Nucleus accumbens (tissue), 56 donors: ENCODE measurements at places on chromosomes 16 and 17.

GRCh38 chr17:41705271-41705991, 6.7 kb upstream of the GAST start:
- DNase-seq, result no peak

- DNase-seq, result no peak
These were observed 28.9 kb downstream of the WIPF2 start for GRCh38 chr17:40247926-40248495.

GRCh38 chr16:12903407-12904328, 2.3 kb downstream of the SHISA9 start:
- no peak for DNase-seq

GRCh38 chr16:9099131-9099625, 7.7 kb downstream of the HAPSTR1 start:
- DNase-seq, result no peak

- DNase-seq, result no peak
These were observed 7.9 kb downstream of the SENP3 start for GRCh38 chr17:7569571-7569970.

DNA sequence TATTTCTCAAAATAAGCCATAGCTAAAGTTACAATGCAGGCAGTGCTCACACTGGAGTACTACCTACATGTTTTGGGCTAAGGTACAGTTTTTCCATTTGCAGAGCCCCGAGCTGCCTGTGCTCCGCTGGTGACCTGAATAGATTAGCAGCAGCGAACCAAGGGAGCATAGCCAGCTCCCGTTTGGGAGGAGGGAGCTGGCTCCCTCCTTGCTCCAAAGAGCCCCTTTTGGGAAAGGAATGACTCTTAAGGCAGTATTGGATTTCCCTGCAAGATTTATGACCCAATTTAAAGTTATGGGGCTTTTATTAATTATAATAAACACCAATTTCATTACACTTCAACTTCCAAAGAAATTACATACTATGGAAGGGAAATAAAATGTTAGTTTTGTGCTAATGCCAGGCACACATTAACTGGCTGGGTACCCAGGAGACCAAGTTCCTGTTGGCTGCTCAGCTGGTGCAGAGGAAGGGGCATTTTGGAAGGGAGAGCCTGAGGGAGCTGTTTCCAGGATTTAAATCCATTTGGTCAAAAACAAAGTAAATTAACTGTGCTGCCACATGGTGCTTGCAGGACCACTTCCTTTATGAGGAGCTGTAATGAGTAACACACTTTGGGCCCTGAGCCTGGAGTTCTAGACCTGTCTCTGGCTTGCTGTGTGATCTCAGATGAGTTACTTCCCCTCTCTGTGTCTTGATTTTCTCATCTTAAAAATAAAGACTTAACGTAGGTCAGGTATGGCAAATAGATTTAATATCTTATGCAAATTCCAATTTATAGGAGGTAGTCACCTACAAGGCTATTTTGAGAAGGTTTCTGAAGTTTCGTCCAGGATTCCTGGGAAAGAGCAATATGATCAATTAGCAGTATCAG, 362.1 kb upstream of the CCL2 start:
- no peak for DNase-seq

- no peak for DNase-seq
These were observed 40.9 kb upstream of the KCNJ16 start for GRCh38 chr17:70034158-70034557.

- DNase-seq, result no peak
These were observed 173.5 kb downstream of the C16orf95 start for GRCh38 chr16:87143661-87144121.

GRCh38 chr16:22077700-22078313, 14.5 kb upstream of the VWA3A start:
- DNase-seq, result peak; percentile 81

DNA sequence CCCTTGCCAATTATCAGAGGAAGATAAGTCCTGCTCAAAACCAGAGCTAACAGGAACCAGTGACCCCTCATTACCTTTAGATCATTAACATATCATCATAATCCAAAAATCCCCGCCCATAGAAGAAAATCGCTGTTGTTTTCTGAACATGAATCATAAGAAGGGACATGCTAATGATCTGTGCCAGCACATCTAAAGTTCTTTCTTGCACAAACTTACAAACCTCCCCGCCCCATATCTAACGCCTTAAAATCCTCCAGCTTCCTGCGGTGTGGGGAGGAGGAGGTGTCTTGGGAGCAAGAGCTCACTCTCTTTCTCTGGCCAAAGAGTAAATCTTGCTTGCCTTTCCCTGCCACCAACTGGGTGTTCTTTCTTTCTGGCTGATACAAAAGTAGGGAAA, 78.3 kb downstream of the IRX3 start:
- DNase-seq, result no peak

GRCh38 chr17:83079352-83079747, at the start of gene METRNL:
Gene METRNL (plus strand): TSS chr17:83079609. CDS start chr17:83079816, 207 bp downstream.
- DNase-seq, result peak; percentile 22

- DNase-seq, result no peak
These were observed 44.1 kb downstream of the CCDC57 start for GRCh38 chr17:82168568-82168967.

DNA sequence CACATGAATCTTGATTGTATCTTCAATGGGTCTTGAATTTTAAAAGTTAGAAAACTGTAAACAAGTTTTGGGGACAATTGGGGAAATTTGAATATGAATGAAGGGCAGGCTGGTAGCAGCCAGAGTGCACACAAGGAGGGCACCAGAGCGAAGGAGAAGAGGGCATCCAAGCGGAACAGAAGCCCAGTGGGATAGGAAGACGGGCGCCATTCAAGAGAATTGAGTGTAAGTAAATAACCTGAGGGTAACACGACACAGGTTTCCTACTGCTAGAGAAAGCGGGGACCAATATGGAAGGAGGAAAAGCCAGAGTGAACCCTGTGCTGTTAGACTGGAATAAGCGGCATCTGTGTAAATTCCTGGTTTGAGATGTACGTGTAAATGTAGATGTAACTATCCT, 115.1 kb upstream of the CCL2 start:
- no peak for DNase-seq

DNA sequence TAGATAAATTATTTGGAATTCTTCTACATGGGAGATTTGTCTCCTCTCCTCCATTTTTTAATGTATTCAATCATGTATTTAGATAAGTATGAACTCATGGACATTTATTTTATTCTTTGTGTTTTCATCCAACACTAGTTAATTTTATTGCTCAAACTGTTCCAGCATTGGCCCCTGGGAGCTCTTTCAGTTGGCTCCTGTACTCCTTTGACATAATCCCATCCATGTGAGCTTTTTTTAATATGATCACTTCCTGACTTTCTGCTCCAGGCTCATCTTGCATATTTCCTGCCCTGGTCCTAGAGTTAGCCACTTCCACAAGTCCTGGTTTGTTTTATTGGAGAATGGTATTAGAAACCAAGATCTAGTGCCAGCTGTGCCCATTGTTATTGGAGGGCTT, 419.0 kb upstream of the CDH11 start:
- DNase-seq, result no peak

DNA sequence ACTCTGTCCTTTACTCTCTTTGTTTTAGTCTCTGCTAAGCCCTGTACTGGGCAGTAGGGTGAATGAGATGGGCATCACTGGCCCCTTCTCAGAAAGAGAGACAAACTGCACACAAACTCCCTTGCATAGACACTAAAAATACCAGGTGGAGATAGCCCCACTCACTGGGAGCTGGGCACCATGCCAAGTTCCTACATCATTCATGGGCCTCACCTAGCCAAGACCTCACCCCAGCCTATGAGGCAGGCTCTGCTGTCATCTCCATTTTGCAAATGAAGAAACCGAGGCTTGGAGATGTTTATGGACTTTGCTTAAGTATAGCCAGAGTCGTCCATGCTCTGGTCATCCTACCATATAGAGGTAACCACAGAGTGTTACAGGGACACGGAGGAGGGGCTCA, 499.8 kb upstream of the CDH11 start:
- no peak for DNase-seq

GRCh38 chr17:30921544-30922196, at the start of gene ADAP2:
Gene ADAP2 (plus strand): TSS chr17:30921945. CDS start chr17:30922015, 70 bp downstream.
- no peak for DNase-seq

DNA sequence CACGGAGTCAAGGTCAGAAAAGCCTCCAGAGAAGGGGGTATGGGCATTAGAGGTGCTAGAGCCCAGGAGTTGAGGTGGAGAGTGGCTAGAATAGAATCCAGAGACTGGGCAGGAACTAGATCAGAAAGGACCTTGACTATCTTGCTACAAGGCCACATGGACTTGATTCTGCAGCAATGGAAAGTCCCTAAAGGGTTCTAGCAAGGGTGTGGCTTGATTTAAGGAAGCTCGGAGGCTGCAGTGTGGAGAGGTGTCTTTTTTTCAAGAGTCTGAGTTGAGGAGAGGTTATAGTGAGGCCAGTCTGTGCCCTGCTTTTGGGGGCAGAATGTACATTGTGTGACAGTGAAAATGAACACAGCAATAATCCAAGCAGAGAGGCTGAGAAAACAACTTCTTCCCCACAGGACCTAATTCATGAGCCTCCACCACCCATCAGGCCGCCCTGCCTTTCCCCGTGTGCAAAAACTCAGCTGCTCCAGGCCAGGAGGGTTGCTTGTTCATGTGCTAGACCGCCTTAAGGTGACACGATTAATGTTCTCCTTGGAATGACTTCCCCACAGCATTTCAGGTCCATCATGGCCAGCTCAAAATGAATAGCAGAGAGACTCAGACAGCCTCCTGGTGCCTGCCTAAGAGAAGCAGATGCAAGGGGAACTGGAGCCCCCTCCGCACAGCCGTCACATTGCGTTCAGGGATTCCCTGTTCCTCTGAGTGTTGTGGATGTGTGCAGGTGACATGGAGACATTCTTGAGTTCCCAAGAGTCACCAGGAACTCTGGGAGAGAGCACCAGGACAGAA, 8.7 kb upstream of the BEAN1 start:
- DNase-seq, result no peak

- no peak for DNase-seq
These were observed 2.9 kb downstream of the ACSF2 start for GRCh38 chr17:50428831-50429424.

DNA sequence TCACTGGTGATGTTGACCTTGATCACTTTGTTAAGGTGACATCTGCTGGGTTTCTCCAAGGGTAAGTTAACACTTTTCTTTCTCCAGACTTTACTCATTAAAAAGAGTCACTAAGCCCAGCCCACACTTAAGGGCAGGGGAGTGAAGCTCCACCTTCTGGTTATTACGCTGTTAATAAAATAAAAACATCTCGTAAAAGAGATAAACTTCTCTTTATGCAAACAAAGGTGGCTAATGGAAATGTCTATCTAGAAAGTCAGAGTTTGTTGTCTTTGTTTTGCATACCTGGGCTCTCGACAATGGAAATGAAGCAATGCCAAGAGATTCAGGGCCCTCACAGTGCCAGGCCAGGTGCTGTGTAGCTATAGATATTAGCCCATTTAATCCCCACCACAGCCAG, 134.4 kb downstream of the ZFHX3 start:
- DNase-seq, result no peak

- no peak for DNase-seq
These were observed 34.3 kb downstream of the WNT9B start for GRCh38 chr17:46885415-46886309.

DNA sequence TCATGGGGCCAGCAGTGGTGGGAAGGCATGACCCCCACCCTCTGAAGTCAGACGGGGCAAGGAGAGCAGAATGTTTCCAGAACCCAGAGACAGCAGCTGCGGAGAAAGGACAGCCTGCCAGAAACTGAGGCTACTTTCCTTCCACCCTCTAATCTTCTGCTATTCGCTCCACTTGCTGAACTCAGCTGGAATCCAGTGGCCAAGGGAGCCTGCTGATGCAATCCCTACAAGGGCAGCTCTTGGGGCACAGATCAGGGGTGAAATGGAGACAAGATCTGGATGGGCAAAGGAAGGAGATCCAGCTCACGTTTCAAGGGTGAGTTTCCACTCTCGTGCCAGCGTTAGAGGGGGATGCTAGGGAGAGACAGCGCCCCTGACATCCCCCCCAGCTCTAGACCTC, 479.1 kb downstream of the SLC39A11 start:
- no peak for DNase-seq

- DNase-seq, result peak; percentile 17
These were observed 1.9 kb upstream of the CPD start for GRCh38 chr17:30376621-30377452.

DNA sequence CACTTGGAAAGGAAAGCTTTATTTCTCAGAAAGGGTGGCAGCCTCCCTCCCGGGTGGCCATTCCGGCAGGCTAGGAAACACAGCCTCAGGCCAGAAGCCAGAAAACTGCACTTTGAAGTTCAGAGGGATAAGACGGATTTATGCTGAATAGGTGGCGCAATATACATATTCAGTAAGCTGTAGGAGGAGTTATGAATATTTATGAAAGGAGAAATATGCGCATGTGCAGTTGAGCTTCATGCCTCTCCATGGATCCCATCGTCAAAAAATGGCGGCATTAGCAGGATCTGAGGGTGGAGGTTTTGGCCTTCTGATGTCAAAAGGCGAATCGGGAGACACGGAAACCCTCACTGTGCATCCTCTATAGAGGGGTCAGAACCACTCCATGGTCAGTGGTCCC, 82.3 kb downstream of the KATNIP start:
- no peak for DNase-seq

DNA sequence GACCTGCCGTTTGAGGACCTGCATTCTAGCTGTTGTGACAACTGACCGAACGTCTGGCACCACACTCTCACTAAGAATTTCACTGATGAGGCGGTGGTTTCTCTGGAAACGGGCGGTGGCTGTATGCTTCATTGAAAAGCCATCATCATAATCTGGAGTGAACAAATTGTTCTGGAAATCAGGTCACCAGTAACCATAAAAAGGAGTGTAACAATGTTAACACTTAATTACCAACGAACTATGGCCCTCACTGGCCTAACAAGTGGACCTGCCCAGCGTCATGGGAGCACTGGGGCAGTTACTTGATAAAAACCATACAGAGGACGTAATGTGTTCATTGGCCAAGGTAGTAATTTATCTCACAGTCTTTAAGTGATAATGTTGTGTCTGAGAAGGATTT, 15.4 kb downstream of the SMARCE1 start:
- no peak for DNase-seq

- no peak for DNase-seq
These were observed 144.4 kb downstream of the PCTP start for GRCh38 chr17:55895112-55895759.

- no peak for DNase-seq
These were observed 391.7 kb downstream of the XYLT1 start for GRCh38 chr16:17078931-17079631.

- no peak for DNase-seq
These were observed 44.7 kb downstream of the SNX11 start for GRCh38 chr17:48152289-48152688.

- no peak for DNase-seq
These were observed 13.1 kb upstream of the SREBF1 start for GRCh38 chr17:17849845-17850373.
